ENCODE measurements at places on chromosomes 2 and 18.
A peak's percentile ranks its signal among the peaks of the same experiment; 100 is the strongest.

- no peak for DNase-seq
These were observed 84.5 kb downstream of the MEP1B start for GRCh38 chr18:32274307-32274706.

DNA sequence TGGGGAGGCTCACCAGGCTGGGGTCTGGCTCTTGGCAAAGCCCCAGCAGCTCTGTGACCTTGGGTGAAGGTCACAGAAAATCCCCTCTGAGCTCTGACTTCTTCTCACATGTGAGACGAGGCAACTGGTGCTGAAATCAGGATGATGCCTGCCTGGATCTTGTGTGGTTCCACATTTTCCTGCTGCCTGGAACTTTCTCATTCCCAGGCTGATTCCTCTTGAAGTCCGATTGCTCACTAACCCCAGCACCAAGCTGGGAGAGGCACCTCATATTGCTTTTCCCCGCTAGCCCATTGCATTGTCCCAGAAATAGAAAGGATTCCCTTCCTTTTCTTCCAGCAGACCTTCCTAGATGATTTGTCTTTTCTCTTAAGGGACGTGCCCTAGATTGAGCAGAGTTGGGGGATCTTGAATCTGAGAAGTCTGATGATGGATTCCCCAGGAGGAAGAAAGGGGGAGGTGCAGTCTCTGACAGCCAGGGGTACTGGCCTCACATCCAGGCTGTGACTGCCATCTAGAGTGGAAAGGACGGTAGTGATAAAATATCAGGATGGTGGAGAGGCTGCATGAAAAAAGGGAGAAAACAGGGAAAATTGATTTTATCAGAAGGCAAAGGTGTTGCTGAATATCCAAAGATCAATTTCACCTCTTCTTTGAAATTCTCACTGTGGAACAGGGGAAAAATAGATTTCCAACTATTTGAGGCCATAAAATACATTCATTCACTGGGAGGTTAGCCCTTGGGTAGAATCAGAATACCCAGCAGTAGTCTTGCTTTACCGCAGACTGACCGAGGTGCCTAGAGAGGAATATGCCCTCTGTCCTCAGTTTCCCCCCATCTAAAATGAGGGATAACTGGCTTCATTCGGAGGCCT, 96.3 kb downstream of the FAM210A start:
- DNase-seq = peak; percentile 80

DNA sequence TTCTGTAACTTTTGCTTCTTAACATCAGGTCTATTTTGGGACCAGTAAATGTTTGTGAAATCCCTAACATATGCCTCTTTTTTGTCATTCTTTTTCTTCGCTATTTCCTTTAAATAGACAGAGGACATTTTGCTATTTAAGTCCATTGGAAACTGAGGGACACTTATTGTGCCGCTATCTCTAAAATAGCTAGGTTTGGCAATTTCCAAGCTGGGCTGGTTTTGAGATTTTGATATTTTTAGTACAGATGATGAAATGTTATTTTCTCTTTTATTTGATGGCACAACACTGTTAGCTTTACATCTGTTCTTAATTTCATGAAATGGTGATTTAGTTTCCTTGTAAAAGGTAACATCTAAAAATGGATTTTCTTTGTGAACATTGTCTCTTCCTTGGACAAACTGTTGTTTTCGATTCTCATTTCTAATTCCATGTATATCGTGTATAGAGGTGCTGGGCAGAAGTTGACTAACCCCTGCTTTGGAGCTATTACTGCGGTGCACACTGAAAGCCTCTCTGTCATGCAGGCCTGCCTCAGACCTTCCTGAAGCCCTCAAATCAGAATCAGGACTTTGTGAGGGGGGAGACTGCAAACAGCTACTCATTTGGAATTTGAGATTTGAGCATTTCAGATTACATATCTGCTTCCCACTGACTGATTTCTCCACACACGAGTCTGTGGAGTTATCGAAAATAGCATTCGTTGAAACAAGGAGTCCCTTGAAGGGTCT, 594 bp downstream of the RAD51AP2 start:
- peak; percentile 56 for DNase-seq

DNA sequence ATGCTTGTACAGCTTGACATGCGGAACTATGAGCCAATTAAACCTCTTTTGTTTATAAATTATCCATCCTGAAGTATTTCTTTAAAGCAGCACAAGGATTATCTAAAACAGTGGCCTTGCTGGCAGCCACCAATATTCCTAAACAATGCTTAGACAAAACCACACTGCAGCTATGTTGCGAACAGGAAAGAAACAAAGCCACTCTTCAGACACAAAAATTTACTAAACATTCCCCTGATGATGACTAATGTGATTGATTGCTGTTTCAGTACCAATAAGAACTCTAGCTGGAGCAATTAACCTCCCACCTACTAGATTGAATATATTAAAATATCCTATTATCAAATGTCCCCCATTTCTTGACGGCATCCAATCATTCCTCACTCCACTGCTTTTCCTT, 325.8 kb upstream of the REG3G start:
- DNase-seq = no peak

DNA sequence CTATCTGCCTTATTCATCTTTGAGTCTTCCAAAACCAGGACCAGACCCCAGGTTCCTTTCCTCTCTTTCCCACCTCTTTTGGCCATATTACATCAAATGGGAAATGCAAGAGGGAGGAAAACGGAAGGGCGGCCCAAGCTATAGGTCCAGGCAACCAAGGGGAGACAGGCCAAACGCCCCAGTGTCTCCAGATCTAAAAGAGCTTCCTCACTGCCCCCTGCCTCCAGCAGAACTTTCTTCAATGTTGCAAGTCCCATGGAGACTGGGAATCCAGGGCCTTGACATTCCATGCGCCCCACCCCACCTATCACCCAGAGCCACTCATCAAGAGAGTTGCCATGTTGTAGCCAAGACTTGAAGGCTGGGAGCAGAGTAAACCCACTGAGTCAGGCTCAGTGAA, 15.4 kb downstream of the TNS1 start:
- no peak for DNase-seq

DNA sequence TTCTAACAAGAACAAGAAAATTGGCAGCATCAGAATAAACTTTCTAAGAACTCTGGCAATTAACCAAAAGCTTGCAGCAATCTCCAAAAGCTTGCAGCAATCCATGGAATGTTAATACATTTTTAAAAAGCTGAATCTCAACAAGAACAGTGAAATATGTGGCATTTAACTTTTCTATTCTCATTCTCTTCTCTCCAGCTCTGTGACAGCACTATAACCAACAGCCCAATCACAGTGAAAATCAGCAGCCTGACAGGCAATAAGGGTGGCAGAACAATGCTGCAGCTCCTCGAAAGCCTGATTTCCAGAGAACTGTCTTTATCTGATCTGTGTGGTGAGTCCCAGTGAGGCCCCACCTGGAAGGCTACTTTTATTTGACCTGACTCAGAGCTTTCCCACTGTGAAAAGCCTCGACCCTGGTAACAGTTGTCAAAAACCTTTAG, 60.0 kb downstream of the TMEM131 start:
- DNase-seq = peak; percentile 89

GRCh38 chr2:96734880-96735583, 4.8 kb downstream of the LMAN2L start:
- DNase-seq = peak; percentile 72
